ENCODE measurements at places on chromosomes 6 and 20. TPM values are rescaled to one million over a fixed set of nuclear protein-coding genes. Genes with fewer than 3 reads are reported as not detected.
A peak's percentile ranks its signal among the peaks of the same experiment; 100 is the strongest.

JPH2 gene
- total RNA-seq = 0.80 TPM

NKX2-2 gene
- 0.82 TPM for total RNA-seq

FOXA2 gene
- total RNA-seq = 0.59 TPM

BTBD3 gene
- 56.0 TPM for total RNA-seq

CEP57L1 gene
- total RNA-seq = 11.0 TPM

HCRTR2 gene
- total RNA-seq = not detected

GRCh38 chr20:63741676-63742380 lies 2.3 kb downstream of the SLC2A4RG start:
- DNase-seq = no peak

DNA sequence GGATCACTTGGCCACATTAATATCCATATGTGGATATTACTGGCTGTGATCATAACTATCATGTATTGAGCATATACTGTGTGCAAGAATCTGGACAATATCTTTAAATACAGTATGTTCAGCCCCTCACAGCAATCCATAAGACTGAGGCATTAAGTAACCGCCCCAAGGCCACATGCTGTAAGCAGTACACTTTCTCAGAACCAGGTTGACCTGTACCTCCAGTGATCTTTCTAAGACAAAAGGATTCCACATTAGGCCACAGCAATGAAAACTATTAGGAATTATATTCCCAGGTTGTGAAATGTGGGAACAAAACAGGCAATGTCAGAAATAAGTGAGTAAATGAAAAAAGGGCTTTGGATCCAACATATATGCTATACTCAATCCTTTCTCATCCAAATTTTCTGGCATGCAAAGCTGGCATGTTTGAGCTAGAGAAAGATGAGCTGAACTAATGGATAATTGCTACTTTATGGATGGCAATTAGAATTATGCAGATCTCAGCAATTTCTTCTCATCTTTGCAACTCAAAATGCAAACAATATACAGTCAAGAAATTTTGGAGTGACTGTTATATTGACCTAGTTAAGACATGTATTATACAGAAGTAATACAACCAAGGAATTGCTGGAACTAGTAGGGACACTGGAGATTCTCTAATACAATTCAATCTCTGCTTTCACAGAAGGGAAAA lies 86.9 kb downstream of the KIF6 start:
- no peak for DNase-seq

DNA sequence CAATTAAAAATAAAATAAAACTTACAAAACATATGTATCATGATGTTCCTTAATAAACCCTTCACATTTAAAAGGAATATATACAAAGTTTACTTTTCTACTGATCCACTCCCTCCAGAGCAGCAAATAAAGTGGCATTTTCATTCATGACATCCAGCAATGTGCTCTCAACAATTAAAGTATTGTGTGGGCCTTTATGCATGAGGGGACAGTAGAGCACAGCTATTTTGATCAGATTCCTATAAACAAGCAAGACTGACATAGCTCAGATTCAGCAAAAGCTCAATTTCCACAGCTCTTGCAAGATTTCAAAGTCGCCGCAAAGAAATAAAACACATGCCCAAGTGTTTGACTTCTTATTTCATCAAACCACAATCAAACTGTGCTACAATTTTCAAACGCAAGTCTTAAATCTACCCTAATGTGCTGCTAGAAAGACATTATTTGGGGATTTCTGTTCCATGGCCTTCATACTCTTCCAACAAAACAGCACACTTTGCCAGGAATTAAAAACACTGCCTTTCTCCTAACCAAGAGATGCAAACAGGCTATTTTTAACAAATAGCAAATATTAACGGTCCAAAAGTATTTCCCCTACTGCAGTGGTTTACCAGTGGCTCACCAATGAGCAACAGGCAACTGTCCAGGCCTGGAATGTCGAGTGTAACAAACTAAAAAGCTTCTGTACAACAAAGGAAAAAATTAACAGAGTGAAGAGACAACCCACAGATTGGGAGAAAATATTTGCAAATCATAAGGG lies 52.3 kb downstream of the MBOAT1 start:
- no peak for DNase-seq

DNA sequence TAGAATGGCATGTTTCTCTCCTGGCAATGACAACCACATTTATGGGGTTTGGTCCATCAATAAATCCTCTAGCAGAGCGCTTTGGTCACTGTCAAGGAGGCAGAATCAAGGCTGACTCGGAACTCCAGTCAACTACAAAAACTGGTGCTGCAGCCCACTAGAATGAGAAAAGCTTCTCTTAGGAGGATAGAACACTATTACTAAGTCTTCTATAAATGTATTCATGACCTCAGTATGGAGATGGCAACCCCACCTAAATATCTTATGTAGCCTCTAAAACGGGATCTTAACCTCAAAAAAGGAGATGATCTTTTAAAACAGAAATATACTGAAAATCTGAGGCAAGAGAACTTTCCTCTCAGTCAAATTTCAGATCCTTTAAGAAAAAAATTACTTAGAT lies 68.5 kb downstream of the RALGAPA2 start:
- no peak for DNase-seq

- peak; percentile 7 for DNase-seq
Measured at GRCh38 chr6:132598473-132598872, 8.9 kb upstream of the TAAR5 start.

DNA sequence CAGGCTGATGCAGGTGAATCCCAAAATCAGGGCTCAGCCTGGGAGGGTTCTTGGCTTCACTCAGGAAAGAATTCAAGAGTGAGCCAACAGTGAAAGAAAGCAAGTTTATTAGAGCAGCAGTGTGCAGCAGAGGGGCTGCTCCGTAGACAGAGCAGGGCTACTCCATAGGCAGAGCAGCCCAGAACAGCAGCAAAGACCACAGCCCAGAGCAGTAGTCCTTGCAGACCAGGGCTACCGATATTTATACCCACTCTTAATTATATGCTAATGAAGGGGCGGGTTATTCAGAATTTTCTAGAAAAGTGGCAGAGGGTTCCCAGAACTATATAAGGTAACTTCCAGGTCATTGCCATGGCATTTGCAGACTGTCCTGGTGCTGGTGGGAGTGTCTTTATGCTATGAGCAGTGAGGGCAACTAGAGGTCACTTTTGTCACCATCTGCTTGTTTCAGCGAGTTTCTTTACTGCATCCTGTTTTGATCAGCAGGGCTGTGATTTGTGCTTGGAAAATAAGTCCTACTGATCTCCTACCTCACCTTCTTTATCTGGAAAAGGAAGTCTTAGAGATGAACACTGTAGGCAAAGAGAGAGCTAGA lies 39.8 kb upstream of the PTPN1 start:
- no peak for DNase-seq
